HCT116 (cell line): ENCODE measurements at places on chromosomes 11 and 22.

GRCh38 chr11:73001615-73002014 is 140.5 kb downstream of the FCHSD2 start:
- DNase-seq: no peak

DNA sequence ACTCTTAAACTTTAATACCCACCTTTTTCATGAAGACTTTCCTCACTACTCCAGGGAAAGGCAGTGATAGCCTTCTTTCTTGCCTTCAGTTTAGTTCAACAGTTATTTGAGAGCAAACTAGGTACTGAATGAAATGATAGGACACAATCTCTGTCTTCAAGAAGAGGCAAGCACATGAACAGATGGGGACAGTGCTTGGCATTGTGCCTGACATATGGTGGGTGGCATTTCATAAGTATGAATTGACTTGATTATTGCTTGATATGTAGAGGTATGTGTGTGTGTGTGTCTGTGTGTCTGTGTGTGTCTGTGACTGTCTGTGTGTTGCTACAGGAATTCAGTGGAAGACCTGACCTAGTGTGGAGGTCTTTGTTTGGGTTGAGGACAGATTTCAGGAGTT is 504.1 kb downstream of the NELL1 start:
- no peak for DNase-seq

GRCh38 chr22:28435982-28436381 is 243.7 kb downstream of the TTC28 start:
- DNase-seq: no peak

- no peak for DNase-seq
Observed at GRCh38 chr11:118325283-118325682, 17.2 kb downstream of the CD3D start.

- no peak for DNase-seq
Observed at GRCh38 chr22:23519442-23520157, 60.5 kb downstream of the IGLL1 start.

DNA sequence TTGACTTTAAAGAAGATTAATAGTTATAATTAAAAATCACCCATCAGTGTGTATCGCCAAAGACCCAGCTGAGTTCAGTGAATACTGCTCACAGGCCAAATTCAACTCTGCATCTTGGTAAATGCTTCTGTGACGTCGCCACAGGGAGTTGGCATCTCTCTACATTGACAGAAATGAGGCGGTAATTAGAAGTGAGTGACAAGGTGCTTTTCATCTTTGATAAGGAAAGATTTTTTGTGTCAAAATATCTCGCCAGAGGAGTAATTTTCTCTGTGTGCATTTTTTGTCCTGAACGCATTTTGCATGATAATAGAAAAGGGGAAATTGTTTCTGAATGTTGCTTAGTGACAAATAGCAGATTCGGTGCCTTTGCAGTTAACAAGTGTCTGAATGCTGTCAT is 345.8 kb downstream of the CNTN5 start:
- no peak for DNase-seq

- peak; percentile 49 for DNase-seq
Observed at GRCh38 chr11:113532697-113533424, 57.7 kb upstream of the DRD2 start.

- DNase-seq: no peak
Observed at GRCh38 chr11:111021131-111021530, 224.4 kb upstream of the POU2AF2 start.

DNA sequence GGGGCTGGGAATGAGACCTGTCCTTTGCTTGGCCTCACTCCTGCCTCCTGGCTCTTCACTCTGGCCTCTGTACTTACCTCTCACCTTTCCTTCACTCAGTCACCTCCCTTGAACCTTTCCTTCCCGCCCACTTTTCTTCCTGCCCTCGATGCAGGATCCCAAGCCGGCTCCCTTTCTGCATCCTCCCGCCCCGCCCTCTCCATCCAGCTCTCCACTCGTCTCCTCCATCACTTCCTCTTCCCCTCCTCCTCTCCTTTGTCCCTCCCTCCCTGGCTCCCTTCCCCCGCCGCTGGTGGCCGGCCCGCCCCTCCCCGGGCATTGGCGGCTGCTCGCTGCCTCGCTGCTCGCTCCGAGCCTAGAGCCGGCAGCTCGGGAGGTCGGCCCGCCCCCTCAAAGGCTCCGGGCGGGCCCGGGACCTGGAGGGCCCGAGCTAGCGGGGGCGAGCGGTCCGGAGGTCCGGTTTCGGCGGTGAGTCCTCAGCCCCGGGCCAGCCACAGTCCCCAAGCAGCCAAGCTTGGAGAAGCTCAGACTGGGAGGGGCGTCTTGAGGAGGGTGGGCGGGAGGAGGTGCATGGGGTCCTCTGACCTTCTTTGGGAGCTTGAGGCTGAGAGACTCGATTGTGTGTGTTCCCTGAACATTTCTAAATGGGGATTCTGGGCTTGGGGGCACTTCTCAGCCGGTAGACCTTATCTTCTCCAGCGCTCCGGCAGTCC is 13.8 kb downstream of the PHLDB1 start:
- peak; percentile 51 for DNase-seq

- peak; percentile 37 for DNase-seq
Observed at GRCh38 chr11:86938900-86939880, 16.0 kb downstream of the FZD4 start.

- no peak for DNase-seq
Observed at GRCh38 chr11:131666006-131666405, 295.6 kb downstream of the NTM start.

- peak; percentile 91 for DNase-seq
Observed at GRCh38 chr11:117327567-117328374, at the start of gene CEP164. TSS of gene CEP164 (plus strand) at chr11:117327854. CDS start at chr11:117338587, 10,733 bp downstream.

GRCh38 chr11:119532551-119532950 is 109.6 kb upstream of the THY1 start:
- no peak for DNase-seq

DNA sequence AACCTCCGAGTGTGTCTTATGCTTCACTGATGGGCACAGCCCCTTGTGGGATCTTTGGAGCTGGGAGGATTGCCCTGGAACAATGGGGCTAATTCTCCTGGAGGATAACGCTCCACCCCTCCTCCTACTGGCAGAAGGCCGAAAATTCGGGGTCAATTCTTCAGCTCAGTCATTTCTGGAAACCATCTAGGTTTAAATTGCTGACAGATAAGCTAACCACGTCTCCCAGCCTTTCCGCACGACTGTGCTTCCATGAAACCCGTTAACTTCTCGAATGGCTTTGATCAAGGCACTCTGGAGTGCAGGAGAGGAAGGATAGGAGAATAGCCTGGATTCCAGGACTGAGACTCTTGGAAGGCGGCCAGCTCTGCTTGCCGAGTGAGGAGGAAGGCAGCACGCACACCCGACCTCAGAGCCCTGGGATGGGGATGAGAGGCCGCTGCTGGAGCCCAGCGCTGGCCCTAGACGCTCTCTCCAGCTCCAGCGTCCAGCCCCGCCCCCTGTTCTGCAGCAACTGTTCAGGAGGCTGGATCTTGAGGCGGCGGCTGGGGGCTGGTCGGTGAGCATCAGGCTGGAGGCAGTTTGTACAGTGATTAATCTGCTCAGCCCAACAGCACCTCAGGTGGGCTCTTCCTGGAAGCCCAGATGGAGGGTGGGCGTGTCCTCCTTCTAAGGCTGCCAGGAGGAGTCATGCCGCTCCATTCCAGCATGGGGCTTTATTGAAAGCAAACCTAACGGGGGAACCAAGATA is 176.7 kb upstream of the NCAM1 start:
- no peak for DNase-seq

- no peak for DNase-seq
Observed at GRCh38 chr11:6062691-6063358, 32.3 kb upstream of the OR56A1 start.

DNA sequence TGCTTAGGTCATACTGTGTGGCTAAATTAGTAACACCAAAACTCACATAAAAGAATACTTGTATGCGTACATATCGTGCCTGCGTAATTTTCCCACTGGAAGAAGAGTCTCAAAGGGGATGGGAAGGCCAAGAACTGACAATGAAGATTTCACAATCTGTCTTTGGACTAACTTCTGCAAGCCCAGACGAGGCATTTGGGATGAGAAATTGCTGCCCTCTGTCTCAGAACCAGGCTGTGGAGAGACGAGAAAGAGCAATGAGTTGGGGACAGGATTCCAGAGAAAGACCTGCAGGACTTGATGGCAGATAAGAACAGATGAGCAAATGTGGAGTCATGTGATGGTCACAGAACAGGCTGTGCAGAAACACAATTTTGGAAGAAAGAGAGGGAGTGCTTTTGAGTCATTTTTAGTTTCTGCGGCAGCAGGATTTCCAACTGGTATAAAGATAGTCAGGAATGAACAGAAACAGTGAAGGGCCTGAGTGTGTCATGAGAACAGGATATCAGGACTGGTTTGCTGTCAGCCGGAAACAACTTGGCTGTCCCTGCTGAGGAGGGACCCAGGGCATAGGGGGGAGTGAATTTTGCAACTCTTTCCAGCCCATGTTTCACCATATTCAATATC is 82.7 kb upstream of the CTSC start:
- DNase-seq: no peak

DNA sequence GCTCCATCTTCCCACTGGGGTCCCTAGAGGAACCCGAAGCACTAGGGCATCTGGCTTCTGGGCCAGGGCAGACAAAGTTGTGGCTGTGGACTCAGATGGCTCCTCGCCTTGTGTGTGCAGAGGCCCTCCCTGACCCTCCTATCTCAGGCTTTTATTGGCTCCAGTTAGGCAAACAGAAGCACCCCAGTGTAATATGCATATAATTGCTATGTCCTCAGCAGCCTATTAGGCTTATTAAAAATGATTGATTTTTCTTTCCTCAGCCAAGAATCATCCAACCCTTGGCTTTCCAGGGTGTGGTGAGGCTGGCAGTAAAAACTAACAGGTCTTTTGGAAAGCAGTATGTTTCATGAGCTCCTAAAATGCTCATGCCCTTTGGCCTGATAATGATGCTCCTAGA is 22.3 kb downstream of the UPB1 start:
- DNase-seq: no peak

DNA sequence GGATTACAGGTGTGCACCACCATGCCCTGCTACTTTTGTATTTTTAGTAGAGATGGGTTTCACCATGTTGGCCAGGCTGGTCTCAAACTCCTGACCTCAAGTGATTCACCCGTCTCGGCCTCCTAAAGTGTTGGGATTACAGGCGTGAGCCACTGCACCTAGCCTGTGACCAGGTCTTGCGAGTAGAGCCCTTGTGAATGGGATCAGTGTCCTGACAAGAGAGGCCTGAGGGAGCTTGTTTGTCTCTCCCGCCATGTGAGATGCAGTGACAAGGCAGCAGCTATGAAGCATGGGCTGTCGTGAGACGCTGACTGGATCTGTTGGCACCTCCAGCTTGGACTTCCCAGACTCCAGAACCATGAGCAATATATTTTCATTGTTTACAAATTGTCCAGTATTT is 69.3 kb downstream of the LRRC32 start:
- DNase-seq: no peak

GRCh38 chr22:16925407-16925966 is 82.5 kb downstream of the GAB4 start:
- no peak for DNase-seq
